ENCODE measurements at places on chromosomes 12 and 14. TPM values are rescaled to one million over a fixed set of nuclear protein-coding genes. Genes with fewer than 3 reads are reported as not detected.
A peak's percentile ranks its signal among the peaks of the same experiment; 100 is the strongest.

GRCh38 chr14:68199554-68200151 is 380.1 kb downstream of the RAD51B start:
- no peaks in the 10 kb centered on the region for H3K36me3 ChIP-seq
- no peaks in the 10 kb centered on the region for H3K27me3 ChIP-seq
- no peak overlapping the region for H3K27ac ChIP-seq
- no peaks in the 10 kb centered on the region for H3K4me1 ChIP-seq
- H3K4me3 ChIP-seq = no peak overlapping the region
- DNase-seq = no peak

GRCh38 chr12:131892711-131893604 is 1.5 kb upstream of the ULK1 start:
- no peaks in the 10 kb centered on the region for H3K27me3 ChIP-seq
- no peak for DNase-seq
- H3K36me3 ChIP-seq = no peaks in the 10 kb centered on the region
- no peak overlapping the region for H3K27ac ChIP-seq

- H3K27me3 ChIP-seq = no peaks in the 10 kb centered on the region
- no peak for DNase-seq
- no peaks in the 10 kb centered on the region for H3K36me3 ChIP-seq
- no peak overlapping the region for H3K4me3 ChIP-seq
- no peak overlapping the region for H3K27ac ChIP-seq
Measured at GRCh38 chr14:31277085-31277484, 69.5 kb upstream of the HECTD1 start.

- peak overlapping the region; percentile 16 for H3K4me3 ChIP-seq
- peak; percentile 41 for DNase-seq
- H3K27ac ChIP-seq = no peak overlapping the region
- H3K4me1 ChIP-seq = peaks cover 5% of the 10 kb centered on the region
- H3K27me3 ChIP-seq = no peaks in the 10 kb centered on the region
Measured at GRCh38 chr12:27207615-27208413, 36.3 kb upstream of the STK38L start.

GRCh38 chr12:79407671-79408622 is 282.8 kb downstream of the PAWR start:
- H3K27me3 ChIP-seq = no peaks in the 10 kb centered on the region
- H3K27ac ChIP-seq = no peak overlapping the region
- H3K36me3 ChIP-seq = no peaks in the 10 kb centered on the region
- no peak overlapping the region for H3K4me3 ChIP-seq
- no peak for DNase-seq

GRCh38 chr14:31541702-31542101 is 19.5 kb upstream of the NUBPL start:
- H3K36me3 ChIP-seq = no peaks in the 10 kb centered on the region
- no peak for DNase-seq
- H3K4me1 ChIP-seq = no peaks in the 10 kb centered on the region
- peaks cover 8% of the 10 kb centered on the region for H3K27me3 ChIP-seq

- no peaks in the 10 kb centered on the region for H3K4me1 ChIP-seq
- H3K27ac ChIP-seq = no peak overlapping the region
- H3K27me3 ChIP-seq = no peaks in the 10 kb centered on the region
Measured at GRCh38 chr12:86261578-86261977, 5.4 kb upstream of the MGAT4C start.

DNA sequence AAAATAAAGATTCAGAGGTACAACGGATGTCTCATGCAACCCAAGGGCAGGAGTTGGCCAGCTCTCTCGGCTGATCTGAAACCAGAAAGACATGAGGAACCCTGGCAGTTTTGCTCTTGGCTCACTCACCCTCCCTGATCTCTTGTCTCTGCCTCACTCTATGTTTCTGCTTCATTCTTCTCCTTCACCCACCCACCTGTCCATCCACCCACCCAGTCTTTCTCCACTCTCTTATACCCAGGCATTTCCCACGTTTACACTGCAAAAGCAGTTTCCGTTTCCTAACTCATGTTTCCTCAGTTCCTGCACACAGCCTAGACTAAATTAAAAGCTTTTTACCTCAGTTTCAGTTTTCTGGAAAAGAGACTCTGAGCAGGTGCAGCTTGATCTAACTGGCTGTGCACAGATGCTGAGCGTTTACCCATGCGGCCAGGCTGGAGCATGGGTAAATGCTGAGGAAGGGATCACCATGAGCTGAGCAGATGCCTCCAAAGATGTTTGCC is 157.6 kb downstream of the PRKCH start:
- H3K27me3 ChIP-seq = no peaks in the 10 kb centered on the region
- H3K4me3 ChIP-seq = peak overlapping the region; percentile 33
- peak; percentile 65 for DNase-seq
- H3K4me1 ChIP-seq = peaks cover 70% of the 10 kb centered on the region

GRCh38 chr12:120668868-120669840 is 17.8 kb upstream of the MLEC start:
- DNase-seq = no peak
- H3K27ac ChIP-seq = no peak overlapping the region
- no peaks in the 10 kb centered on the region for H3K27me3 ChIP-seq
- H3K4me1 ChIP-seq = no peaks in the 10 kb centered on the region
- H3K4me3 ChIP-seq = no peak overlapping the region

DNA sequence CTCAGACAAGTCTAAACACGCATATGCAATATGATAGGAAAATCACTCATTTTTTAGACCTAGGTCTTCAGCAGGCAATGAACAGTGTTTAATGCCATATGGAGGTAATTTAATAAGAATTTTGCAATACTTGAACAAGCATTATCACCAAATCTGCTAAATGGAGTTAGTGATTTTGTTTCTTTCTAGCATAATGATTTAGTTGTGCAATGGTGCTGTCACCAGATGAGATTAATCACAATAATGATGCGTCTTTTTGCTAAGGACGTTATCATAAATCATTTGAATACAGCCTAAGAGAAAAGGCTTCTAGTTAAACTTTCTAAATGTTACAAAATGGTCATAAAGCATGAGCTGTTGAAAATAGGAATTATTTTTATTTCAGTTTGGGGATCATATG is 170.0 kb upstream of the SLC16A7 start:
- no peaks in the 10 kb centered on the region for H3K4me1 ChIP-seq
- H3K4me3 ChIP-seq = no peak overlapping the region
- no peak for DNase-seq
- peaks cover 2% of the 10 kb centered on the region for H3K27me3 ChIP-seq
- no peaks in the 10 kb centered on the region for H3K36me3 ChIP-seq

GRCh38 chr14:96683562-96684289 is 113.5 kb upstream of the VRK1 start:
- DNase-seq = no peak
- no peak overlapping the region for H3K27ac ChIP-seq
- no peaks in the 10 kb centered on the region for H3K4me1 ChIP-seq
- no peaks in the 10 kb centered on the region for H3K36me3 ChIP-seq

The RNASE3 gene
- polyA plus RNA-seq = not detected

Data from CD4-positive, CD25-positive, alpha-beta regulatory T cell (primary cell).